ENCODE measurements at places on chromosomes 2 and 18.

DNA sequence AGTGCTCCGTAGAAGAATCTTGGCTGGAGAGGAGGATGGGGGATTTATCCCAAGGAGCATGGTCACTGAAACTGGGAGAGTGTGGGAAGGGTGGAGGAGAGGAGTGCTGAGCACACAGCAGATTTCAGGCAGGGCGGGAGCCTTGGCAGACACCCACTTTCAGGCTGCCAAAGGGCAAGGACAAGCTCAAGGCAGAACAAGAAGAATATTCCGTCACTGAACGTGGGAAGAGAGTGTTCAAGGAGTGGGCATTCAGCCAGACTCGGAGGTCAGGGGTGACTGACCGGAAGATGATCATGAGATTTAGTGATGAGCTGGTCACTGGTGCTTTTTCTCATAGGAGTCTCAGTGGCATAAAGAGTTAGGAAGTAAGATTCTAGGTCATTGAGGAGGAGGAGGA, 136.2 kb upstream of the RASGRP3 start:
- DNase-seq = no peak

- DNase-seq = no peak
These were observed 100.9 kb downstream of the BAZ2B start for GRCh38 chr2:159515441-159515840.

GRCh38 chr2:172693037-172693436, 42.6 kb upstream of the RAPGEF4 start:
- peak; percentile 29 for DNase-seq

GRCh38 chr2:60834270-60834717, 47.1 kb upstream of the REL start:
- DNase-seq = no peak

- DNase-seq = no peak
These were observed 196.9 kb downstream of the C1D start for GRCh38 chr2:67865917-67866316.

DNA sequence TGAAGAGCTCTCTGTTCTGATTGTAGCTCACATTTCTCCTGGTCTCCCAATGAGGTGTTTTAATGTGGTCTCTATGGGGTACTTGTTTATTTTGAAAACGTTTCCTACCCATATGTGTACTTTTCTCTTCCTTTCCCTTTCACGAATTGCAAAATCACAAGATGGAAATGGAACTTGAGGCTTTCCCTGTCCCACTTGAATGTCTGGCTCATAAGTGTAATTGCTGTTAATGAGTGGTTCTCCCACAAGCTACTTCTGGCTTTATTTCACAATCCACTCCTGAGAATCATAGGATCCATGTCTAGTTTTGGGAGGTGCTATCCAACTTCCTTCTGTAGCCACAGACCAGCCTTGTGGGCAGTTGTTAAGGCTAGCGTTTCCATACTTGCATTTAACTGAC, 81.1 kb upstream of the CAVIN2 start:
- no peak for DNase-seq

DNA sequence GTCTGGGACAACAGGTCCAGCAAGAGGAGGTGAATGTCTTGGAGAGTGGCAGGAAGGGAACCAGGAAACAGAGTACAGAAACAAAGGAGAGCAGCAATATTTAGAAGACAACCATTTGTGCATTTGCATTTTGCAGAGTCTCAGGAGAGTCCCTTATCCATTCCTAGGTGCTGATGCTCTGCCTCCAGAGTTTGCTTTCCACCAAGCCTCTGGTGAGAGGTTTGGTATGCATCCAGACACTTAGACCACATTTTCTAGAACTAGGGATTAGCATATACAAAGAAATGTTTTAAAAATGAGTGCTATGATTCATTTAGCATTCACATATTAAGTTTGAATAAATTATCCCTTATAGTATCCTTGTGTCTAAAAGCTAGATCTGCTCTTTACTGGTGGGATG, 18.5 kb upstream of the LRATD1 start:
- no peak for DNase-seq

GRCh38 chr18:13530879-13531387, 195.4 kb downstream of the FAM210A start:
- no peak for DNase-seq

Data from activated CD4-positive, alpha-beta T cell treated with anti-CD3 and anti-CD28 coated beads, Interleukin-2, Interleukin-6, amounts not matched to agents 100 ng/mL and 50 ng/mL, durations not matched to agents 16 hours and 8 hours (primary cell).